HL-60 (cell line): ENCODE measurements at places on chromosomes 3 and 15.

DNA sequence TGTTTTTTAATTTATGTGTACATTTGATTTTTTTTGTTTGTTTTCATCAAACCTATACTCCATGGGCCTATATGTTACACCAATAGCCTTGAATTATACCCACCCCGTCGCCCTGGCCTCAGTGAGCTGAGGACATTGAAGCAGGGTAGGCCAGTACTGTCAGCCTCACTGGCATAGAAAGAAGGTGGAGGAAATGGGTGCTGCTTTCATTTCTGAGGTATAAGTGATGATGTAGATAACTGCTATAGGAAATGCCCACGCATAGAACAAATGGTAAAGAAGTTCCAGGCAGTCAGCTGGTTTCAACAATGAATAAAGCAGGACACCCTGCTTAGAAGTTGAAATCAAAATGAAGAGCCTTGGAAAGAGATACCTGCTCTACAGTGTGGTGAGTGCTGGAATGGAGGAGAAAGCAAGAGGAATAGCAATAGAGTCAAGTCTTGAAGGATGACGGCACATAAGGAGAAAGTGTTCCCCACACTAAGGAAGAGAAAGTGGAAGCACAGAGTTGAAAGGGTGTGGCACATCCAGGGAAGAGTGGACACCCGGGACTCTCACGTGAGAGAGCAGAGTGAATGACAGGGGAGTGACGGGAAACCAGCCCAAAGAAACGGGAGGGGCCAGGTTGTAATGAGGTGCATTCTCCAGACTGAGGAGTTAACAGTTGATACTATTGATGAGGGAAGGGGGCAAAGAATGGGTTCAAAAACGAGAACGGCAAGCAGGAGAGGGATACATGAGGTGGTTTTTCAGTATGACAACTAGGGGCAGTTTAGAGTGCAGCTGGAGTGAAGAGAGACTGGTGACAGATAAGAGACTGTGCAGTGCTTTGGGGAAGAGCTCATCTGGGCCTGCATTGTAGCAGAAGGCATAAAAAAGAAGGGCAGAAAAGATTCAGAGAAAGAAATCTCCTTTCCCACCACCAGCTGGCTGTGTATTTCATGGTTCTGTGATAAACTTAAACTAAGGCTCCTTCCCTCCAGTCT lies 70.5 kb downstream of the KLHL25 start:
- no peak for DNase-seq

DNA sequence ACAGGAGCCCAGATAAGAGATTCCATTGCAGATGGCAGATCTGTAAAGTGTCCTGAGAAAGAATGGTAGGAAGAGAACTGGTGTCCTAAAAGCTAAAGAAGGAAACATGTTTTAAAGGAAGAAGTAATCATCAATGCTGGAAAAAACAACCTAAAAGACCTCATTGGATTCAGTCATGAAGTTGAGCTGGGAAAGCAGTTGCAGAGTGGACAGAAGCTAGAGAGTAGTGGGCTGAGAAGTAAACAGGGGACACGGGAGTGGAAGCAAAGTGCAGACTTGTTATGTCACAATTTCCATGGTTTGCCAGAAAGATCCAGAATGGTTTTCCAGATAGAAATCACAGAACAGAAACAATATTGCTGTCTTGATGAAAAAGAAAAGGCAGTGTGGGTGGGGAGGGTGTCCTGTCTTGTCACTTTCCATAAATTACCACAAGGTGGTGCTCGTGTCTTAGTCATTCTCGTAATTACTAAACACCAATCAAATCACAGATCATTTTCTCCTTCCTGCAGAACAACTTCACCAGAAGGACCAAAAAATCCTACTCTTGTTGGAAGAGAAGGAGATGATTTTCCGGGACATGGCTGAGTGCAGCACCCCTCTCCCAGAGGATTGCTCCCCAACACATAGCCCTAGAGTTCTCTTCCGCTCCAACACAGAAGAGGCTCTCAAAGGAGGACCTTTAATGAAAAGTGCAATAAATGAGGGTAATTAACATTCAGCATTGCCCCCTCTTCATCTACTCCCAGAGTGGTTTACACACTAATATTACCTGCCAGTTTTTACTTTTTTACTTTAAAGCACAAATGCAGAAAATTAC lies 64.5 kb downstream of the KLHL25 start:
- DNase-seq, result no peak

DNA sequence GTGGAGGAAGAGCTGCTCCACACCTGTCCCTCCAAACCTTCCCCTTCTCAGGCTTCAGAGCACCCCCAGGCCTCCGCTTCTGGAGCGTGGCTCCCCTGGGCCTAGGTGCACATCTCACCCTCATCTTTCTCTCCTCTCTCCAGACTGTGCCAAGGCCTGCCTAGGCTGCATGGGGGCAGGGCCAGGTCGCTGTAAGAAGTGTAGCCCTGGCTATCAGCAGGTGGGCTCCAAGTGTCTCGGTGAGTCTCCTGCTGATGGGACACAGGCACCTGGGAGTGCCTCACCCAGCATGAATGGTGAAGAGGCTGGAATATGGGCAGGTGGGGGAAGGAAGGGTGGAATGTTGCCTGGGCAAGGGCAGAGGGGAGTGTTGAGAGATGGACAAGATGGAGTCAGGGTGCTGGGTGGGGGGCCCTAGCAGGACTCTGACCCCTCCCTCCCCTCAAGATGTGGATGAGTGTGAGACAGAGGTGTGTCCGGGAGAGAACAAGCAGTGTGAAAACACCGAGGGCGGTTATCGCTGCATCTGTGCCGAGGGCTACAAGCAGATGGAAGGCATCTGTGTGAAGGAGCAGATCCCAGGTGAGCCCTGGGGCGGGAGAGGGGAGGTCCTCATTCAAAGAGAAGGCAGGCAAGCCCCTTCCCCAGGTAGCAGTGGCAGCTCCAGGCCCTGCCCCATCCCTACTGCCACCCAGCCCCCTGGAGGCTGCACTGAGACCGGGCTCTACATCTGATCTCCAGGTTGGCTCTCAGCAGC lies 9.1 kb downstream of the PRRT3 start:
- no peak for DNase-seq

- no peak for DNase-seq
These were observed 473.1 kb upstream of the UBE2E2 start for GRCh38 chr3:22729981-22730380.

GRCh38 chr3:39379778-39380155 lies 3.4 kb upstream of the SLC25A38 start:
- DNase-seq, result no peak

GRCh38 chr3:52506266-52506966 lies 11.3 kb downstream of the STAB1 start:
- no peak for DNase-seq

DNA sequence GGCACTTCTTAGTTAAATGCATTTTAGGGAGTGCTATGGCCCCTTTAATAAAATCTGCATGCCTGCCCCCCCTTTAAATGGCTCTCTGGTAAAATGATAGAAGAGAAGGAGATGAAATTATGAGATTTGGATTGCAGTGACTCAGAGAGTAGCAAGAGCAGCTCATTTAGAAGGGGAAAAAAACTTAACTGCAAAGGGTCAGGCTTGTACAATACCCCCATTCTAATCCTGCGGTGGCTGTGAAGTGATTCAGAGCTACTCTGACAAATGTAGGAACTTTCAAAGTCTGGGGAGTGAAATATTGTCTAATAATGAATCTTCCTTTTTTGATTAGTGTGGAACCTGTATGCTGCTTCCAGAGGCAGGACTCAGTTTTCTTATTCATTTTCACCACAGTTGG lies 44.1 kb upstream of the TBC1D23 start:
- DNase-seq, result no peak
